ENCODE measurements at places on chromosomes 11 and 22.

GRCh38 chr11:2120359-2121100, 18.7 kb downstream of the IGF2 start:
- DNase-seq, result no peak

DNA sequence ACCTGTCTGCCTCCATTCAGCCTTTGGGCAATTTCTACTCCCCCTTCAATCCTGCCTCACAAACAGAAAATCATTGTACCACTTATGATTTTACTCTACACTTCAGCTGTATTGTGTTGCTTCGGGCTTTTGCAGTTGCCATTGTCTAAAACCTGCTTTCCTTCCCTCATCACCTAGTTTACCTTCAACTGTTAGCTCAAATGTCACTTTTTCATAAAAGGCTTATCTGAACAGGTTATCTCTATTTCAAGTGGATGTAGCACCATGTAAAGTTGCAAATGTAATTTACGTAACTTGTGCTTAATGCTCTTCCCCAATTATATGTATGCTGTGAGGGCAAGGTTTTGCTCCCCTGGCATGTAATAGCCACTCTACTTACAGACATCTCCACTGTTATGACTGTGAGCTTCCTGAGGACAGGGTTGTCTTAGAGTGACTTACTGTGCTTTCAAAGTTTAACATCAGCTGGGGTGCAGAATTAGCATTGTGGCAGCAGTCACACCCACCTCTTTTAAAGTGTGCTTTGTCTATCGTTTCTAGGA, 5.4 kb downstream of the RPS25 start:
- DNase-seq, result no peak

DNA sequence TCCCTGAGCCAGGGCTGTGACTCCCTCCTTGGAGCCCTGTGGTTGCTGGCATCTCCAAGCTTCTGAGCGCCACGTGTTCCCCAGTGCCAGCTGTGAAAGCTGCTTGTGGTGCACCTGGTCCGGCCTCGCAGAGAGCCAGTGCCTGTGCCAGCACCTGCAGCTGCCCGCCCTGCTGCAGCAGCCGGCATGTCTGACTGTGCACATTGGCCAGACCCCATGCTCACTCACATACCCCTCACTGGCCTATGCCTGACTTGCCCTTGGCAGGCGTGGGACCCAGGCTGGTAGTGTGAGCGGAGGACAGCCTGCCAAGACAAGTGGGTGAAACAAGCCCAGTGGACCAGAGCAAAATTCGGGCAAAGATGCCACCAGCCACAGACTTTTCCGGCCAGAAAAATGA, 9.8 kb downstream of the MRPL48 start:
- no peak for DNase-seq

DNA sequence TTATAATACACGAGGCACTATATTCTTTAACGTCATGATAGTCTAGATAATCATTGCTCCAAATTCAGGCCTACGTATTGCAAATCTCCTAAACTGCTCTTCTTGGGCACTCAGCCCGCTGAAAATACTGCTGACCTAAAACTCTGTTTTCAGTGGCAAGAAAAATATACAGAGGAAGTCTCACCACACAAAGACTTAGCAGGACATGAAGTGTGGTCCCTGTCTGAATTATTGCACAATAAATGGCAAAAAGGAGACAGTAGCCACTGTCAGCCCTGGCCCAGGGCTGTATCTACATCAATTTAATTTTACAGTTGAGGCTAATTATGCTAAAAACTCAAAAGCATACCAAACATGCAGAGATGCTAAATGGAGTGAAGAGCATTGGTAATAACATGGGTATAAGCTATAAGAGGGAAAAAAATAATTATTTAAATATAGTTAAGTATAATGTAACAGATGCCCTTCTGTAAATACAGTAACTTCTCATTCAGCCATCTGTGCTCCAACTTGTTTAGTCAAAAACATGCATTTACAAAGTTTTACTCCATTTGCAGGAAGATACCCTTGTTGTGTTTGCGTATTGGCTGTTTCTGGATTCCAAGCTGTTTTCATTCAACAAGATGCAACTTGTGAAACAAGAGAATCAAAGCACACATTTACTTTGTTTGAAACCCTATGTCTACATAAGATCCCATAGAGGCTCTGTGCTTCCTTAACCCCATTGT, 800.0 kb upstream of the LUZP2 start:
- DNase-seq, result no peak

GRCh38 chr22:17352798-17353197, 16.5 kb upstream of the CECR2 start:
- DNase-seq, result no peak

GRCh38 chr11:59501931-59502330, 1.4 kb upstream of the OR4D11 start:
- no peak for DNase-seq

DNA sequence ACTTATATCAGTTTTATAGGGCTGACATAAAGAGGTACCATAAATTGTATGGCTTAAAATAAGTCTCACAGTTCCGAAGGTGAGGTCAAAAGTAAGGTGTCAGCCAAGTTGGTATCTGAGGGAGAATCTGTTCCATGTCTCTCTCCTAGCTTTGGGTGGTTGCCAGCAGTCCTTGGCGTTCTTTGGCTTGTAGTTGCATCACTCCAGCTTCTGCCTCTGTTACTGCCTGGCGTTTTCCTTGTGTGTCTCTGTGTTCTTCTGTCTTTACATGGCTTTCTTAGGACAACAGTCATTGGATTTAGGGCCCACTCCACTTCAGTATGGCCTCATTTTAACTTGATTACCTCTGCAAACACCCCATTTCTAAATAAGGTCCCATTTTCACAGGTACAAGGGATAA, 16.7 kb downstream of the MMP7 start:
- DNase-seq, result no peak

DNA sequence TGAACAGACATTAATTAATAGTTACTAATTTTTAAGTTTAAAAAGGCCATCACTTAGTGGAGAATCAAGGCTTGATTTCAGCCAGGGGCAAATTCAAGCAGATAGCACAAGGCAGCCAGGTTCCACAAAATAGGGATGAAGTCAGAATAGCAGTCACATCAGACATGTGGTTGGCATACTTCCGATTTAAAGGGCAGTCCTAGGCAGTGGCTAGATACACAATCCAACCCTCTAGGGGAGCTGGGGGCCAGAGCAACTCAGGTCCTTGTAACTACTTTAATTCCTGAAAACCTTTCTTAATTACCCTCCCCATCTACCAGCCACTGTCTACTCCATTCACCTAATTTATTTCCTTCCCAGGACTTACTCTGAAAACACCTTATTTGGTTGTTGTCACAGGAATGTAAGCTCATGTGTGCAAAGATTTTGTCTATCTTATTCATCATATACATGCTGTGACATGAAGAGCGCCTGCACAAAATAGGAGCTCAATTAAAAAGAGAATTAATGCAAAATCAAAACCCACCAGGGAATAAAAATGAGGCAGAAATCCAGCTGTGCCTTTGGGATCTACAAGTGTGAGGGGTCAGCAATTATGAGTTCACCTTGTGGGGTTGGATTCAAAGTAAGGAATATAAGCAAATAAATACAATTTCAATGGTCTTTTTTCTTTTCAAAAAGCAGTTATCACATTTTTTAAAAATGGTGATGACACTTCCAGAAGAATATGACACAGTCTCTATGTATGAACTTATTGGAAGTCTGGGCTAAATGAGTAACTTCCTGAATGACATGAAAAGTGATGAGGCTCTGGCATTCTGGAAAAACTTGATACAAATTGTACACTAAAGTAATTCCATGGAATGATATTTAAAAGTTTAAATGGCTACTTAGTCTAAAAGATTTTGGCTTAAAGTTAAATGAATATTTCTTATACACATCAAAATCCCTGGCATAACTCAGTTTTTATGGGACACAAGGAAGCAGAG, 53.8 kb downstream of the COPB1 start:
- DNase-seq, result no peak

DNA sequence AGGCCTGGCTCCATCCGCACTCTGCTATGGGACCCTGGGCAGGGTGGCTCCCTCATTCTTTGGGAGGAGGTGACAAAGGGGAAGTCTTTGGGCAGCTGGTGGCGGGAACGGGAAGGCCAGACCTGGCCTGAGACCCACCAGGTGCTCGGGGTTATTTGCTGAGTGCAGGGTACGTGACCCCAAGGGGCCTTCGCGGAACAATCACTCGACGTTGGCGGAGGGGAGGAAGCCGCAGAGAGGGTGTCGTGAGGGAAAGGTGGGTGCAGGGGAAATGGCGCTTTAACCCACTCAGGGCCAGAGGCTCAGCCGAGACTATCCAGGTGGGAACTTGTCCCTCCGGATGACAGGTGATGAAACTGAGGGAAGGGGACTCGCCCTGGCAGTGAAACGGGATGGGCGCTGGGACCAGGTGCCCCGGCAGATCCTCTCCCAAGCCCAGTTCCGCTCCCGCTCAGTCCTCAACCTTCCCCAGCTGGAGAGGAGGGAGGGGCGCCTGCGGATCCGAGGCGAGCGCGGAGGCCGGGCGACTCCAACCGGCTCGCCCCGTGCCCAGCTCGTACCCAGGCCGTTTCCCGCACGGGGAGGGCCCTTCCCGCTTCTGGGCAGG, 911 bp downstream of the A4GALT start:
- no peak for DNase-seq

Measured in activated naive CD4-positive, alpha-beta T cell treated with anti-CD3 and anti-CD28 coated beads, Interleukin-2, amount 10 ng/mL, durations not matched to agents 7 days and 5 days (primary cell).